ENCODE measurements at places on chromosomes 12 and 14.

DNA sequence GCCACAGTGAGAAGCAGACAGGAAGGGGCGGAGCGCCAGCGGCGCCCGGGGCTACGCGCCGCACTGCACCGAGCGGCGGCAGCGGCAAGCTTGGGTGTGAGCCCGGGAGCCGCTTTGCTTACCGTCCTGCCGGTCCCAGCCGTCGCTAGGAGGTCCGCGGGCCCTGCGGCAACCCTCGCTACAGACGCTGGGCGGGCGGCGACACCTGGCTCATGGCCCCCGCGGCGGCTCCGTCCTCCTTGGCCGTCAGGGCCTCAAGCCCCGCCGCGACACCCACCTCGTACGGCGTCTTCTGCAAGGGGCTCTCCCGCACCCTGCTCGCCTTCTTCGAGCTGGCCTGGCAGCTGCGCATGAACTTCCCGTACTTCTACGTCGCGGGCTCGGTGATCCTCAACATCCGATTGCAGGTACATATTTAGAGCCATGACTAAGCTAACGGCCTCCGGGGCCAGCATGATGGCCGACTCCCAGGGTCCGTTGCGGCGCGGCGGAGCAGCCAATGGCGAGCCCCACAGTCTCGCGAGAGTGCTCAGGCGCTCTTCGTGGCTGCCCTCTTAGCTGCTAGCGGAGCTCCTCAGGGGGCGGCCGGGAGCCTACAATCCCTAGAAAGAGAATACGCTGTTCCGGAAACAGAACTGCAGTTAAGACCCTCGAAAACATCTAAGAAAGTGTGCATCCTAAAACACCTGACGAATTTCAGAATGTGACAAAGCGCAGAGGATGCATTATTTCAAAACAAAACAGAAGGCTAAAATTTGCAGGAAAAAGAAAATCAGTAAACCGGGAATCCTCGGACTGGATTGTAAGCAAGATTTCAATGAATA lies at the start of gene SMIM10L1:
TSS of gene SMIM10L1 (plus strand) at position 50 of the 824 bp plus-strand sequence. CDS start at position 213, 163 bp downstream.
- DNase-seq, result peak; percentile 76

GRCh38 chr12:57098546-57098945 lies 9.6 kb downstream of the NAB2 start:
- DNase-seq, result no peak

- DNase-seq, result no peak
Observed at GRCh38 chr12:93776581-93777018, 99.4 kb downstream of the CRADD start.

GRCh38 chr14:102873131-102873530 lies 49.3 kb upstream of the AMN start:
- DNase-seq, result no peak

GRCh38 chr14:90235179-90235976 lies 21.0 kb upstream of the PSMC1 start:
- peak; percentile 30 for DNase-seq

DNA sequence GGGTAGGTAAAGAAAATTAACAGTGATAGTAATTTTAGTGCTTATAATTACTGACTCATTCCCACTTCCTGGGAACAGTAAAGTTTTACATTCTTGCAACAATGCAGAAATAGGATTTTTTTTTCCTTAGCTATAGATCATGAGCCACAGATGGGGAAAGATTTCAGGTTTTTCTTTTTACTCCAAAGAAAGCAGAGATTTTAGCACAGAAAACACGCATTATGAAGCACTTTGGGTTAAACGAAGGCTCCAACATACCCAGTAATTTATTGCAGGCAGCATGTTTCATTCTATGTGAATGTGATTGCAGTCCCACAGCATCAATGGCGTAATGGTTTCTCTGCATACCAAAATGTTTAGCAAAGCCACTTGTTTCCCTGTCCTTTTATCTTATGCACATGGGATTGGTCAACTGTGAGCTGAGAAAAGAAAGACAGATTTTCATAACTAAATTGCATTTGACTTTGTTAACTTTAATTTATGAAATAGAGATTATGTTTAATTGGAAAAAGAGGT lies 124.6 kb upstream of the E2F7 start:
- no peak for DNase-seq

GRCh38 chr12:22271023-22271422 lies 63.5 kb downstream of the ST8SIA1 start:
- DNase-seq, result no peak

- no peak for DNase-seq
Observed at GRCh38 chr12:19245666-19246065, 116.1 kb downstream of the PLEKHA5 start.

- DNase-seq, result no peak
Observed at GRCh38 chr12:114904254-114905003, 220.5 kb upstream of the TBX3 start.

DNA sequence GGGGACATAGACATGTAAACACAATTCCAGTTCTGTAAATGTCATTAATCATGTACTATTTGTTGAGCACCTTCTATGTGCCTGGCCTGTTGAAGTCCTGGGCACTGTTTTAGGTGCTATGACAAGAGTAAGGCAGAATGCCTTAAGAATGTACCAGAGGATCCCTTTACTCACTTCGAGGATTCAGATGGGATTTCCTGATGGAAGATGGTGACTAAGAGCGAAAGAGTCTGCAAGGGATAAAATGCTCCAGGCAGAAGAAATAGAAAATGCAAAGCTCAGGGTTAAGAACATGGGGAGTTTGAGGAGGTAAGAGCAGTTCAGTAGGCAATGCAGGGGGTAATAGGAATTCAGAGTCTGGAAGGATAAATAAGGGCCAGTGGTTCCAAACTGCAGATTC lies 671.3 kb upstream of the TBX3 start:
- no peak for DNase-seq

GRCh38 chr14:77794357-77794756 lies 5.6 kb upstream of the ADCK1 start:
- no peak for DNase-seq

GRCh38 chr14:53742233-53742620 lies 214.4 kb downstream of the BMP4 start:
- no peak for DNase-seq

DNA sequence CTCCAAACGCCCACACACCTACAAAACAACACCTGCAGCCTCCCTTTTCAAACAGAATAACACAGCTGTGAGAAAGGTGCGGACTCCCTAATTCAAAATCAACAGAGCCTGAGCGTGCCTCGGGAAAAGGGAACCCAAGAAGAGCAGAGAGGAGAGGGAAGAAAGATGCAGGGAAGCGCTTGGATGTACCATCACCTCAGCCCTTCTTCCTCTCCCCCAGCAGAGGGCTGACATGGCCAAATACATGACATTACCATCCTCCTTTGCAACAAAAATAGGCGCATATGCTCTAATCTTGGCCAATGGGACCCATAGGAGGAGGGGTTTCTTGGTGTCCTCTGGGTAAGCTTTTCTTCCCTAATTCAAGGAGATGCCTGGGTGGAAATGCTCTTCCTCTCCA lies 78.0 kb downstream of the CPSF2 start:
- no peak for DNase-seq
